ENCODE measurements at places on chromosomes 4 and X. TPM values are rescaled to one million over a fixed set of nuclear protein-coding genes. Genes with fewer than 3 reads are reported as not detected.

GRCh38 chrX:153968754-153969124, 2.9 kb downstream of the HCFC1 start:
- no peak for DNase-seq

DNA sequence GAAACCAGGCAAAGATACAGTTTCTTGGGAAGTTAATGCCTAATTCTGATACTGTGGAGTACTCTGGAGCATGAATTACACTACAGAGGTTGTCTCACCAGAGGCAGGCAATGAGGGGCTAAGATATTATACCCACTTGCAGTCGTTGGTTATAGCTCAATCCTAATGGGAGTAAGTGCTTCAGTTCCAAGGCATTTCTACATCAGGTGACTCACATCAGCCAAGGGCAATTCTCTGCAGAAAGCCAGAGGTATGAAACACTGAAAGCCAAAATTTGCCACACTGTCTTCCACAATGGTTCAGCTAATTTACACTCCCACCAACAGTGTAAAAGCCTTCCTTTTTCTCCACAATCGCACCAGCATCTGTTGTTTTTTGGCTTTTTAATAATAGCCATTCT, 174.0 kb upstream of the IL15 start:
- no peak for DNase-seq

DNA sequence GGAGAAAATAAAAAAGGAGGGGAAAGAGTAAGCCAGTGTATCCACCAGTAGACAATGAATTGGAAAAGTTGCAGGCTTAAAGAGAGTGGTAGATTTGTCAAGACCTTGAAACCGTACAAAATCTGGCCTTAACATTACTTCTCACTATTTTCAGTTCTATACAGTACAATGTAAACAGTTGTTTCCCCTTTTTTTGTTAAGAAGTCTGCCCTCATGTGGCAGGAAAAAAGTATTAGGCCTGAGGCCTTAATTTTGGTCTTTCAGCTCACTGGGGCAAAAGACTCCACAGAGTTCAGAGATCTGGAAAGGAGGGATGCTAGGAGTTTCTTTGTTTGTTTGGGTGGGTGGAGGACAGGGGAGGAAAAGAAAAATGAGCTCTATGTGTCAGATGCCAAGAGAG, 92.8 kb upstream of the CCDC160 start:
- DNase-seq = no peak

DNA sequence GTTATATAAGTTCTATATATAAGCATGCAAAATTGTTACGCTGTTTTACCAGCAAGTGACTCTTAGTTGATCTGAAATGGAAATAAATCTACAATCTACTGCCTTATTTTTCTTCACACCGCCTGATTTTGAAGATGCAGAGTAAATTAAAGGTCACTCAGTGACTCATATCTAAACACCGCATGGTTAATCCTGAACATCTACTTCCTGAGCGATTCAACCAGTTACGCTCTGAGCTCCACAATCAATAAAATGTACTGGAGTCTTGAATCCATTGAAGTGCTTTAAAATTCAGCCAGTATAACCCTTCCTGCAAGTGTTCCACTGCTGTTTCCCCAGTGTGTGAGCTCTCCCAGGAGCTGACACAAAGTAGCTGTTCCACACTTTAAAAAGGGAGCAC, 192.8 kb downstream of the SLC7A11 start:
- DNase-seq = no peak

GRCh38 chr4:37644962-37645361, 41.2 kb downstream of the RELL1 start:
- DNase-seq = no peak

DNA sequence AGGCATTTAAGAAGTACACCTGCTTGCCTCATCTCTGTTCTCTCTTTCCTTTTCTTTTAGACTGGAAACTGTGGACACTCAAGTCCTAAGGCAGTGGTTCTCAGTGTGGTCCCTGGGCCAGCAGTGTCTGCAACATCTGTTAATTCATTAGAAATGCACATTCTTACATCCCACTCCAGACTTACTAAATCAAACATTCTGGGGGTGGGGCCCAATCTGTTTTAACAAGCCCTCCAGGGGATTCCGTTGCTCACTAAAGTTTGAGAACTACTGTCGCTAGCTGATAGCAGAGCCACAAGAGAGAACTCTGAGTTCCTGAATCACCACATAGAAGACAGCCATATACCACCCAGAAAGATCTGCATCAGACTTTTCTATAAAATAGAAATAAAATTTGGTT, 430.6 kb downstream of the BCOR start:
- no peak for DNase-seq

GRCh38 chr4:147015491-147015890, 69.8 kb upstream of the TTC29 start:
- DNase-seq = no peak

- DNase-seq = no peak
Measured at GRCh38 chrX:10415306-10416001, 204.9 kb downstream of the MID1 start.

GRCh38 chr4:1512738-1513660, 106.8 kb upstream of the NKX1-1 start:
- peak; percentile 56 for DNase-seq

DNA sequence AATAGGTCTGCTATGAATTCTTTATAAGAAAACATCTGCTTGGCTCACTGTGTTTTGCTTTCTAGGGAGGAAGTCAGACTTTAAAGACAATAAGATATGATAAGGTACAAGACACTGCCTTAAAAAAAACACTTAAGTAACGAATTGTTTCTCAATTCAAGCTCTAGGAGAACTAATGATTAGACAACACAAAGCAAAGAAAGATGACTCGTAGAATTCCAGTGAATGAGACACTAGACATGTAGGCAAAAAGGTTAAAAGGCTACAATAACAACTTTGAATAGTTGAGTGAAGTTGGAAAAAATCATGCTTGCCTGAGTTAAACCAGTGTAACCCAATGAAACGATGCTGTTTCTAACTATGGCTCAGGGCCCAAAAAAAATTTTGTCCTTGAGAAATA, 344.4 kb upstream of the ACTRT1 start:
- DNase-seq = no peak

DNA sequence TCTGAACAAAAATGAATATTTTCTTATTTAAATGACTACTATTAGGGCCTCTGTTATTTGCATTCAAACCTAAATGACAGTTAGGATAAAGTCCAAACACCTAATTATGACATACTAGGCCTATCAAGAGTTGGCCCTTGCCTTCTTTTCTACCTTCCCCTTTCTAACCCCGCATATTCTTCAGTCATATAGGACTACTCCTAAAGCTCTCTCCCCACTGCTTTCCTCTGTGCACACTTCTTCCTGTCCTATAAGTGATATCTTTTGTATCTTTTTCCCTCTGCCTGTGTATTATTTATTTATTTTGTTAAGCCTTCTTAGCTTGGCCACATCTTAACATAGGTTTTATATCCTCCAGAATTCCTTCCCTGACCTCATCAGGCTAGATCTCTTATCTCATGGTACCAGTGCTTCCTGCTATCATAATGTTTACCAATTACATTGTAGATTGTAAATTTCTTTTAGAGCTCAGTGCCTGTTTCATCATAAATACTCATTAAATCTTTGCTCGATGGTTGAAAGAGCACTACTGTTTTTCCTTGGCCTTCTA, 22.5 kb downstream of the ERVMER34-1 start:
- no peak for DNase-seq

DNA sequence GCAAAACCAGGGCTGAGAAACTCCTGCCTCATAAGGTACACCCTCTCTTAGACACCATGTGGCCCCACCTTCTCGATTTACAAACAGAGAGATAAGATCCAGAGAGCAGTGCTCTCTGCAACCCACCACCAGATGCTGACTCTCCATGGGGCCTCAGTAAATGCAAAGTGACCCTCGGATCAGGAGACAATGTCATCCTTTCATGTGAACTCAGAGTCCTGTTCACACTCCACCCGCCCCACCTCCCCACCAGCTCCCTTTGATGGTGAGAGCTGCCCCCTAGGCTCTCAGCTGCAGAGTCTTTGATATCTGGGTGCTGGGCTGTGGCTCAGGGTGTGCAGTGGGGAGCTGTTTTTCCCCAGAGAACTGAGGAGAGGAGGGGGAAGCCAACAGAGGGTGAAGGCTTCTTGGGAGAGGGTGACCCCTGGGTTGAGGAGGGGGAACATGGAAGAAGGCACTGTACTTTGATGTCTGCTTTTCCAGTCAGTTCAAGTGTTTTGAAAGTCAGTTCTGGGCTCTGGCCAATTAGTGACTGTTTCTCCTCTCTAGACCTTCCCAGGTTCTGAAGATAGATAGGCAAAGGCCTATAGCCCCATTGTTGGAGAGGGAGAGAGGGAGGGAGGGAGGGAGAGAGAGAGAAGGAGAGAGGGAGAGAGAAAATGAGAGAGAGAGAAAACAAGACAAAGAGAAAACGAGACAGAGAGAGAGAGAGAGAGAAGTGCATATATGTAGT, 88.2 kb downstream of the SCD5 start:
- no peak for DNase-seq

DNA sequence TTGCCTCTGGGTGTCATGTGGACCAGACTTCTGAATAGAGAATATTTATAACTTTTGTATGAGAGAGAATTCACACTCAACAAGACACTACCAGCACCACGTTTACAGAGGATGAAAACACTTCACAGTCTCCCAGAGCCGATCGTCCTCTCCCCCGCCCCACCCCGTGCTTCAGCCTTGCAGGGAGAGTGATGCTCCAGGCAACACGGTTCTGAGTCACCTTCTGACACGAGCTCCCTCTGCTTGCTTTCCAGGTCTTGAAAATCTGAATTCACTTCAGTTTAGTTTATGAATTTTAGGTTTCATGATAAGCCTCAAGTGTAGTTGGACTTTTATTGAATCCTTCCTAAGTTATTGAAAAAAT, 59.8 kb downstream of the CPLX1 start:
- no peak for DNase-seq

DNA sequence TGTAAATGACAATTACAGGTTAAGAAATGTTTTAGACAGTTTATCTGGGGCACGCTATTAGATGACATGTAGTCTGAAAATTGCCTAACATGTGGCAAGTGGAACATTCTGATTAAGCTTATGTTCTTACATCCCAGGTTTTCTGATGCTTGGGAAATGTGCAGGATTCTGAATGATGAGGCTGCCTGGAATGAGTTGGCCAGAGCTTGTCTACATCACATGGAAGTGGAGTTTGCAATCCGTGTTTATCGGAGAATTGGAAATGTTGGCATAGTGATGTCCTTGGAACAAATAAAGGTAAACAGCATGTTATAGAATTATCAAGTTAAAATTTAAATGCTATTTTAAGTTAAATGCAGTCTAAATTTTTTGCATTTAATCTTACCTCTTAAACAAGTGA, 49.3 kb downstream of the WDR19 start:
- DNase-seq = no peak

DNA sequence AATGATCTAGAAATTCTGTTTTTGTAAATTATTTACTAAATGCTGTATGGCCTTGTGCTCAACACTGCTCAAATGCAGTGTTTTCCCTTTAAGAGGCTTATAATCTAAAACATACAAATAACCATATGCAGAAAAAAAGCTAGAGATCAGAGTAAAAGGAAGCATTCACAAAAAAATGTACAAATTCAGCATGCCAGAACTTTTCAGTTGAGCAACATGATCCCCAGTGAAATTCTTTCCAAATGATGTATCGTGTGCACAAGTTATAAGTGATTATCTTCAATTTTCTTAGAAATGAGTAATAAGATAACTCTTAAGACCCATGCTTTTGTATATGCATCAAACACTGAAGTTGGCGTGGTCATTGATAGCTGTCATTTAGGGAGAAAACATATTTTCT, 5.0 kb downstream of the GPC3 start:
- DNase-seq = no peak

DNA sequence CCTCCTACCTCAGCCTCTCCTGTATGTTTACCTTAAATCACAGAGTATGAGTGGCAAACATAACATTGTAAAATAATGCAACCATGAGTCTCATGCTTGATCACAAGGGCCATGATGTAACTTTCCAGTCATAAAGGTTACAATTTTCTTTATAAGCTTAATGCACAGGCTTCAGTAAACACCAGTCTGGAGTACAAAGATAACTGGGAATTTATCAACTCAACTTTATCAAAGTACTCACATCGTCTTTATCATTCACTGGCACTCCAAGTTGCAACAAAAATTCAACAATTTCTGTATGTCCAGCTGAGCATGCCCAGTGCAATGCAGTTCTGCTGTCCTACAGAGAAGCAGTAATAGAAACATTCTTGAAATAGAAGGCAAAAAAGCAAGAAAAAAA, 2.8 kb downstream of the PSMD10 start:
- DNase-seq = no peak

DNA sequence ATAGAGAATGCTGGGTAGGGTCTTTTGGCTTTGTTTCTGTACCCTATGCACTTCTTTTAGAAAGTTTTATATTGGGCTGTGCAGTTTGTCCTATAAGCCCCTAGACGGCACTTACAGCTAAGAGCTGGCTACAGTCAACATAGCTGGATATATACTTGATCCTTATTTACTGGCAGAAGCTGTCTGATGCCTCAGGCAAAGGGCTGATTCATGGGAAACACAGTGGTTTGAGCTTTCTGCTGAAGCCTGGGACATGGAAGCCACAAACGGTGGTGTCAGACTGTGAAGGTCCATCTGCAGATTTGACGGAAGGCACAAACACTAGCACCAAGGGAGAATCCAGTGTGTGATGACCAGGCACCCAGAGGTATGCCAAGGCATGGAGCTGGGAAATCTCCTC, 608.4 kb downstream of the ANKRD50 start:
- DNase-seq = no peak

- peak; percentile 96 for DNase-seq
Measured at GRCh38 chrX:989959-990510, 222.4 kb downstream of the CRLF2 start.

- DNase-seq = no peak
Measured at GRCh38 chrX:24242649-24243175, 71.2 kb downstream of the SUPT20HL2 start.

GRCh38 chr4:94290245-94290644, 52.4 kb downstream of the HPGDS start:
- no peak for DNase-seq

GRCh38 chrX:68922013-68922412, 93.2 kb downstream of the EFNB1 start:
- no peak for DNase-seq

- no peak for DNase-seq
Measured at GRCh38 chrX:6574762-6575161, 39.8 kb upstream of the VCX3A start.

GRCh38 chrX:91137883-91138282, 296.8 kb upstream of the PABPC5 start:
- DNase-seq = peak; percentile 54

GRCh38 chrX:18542905-18543304, 117.5 kb downstream of the CDKL5 start:
- no peak for DNase-seq

Gene DCAF8L2
- not detected for polyA plus RNA-seq

Gene CLGN
- polyA plus RNA-seq = 9.6 TPM

Gene ASIC5
- polyA plus RNA-seq = not detected

Gene ERAS
- 0.73 TPM for polyA plus RNA-seq

Gene NLGN4X
- 51.6 TPM for polyA plus RNA-seq

Gene CCNG2
- 57.7 TPM for polyA plus RNA-seq
